ENCODE measurements at places on chromosomes 4 and X.

DNA sequence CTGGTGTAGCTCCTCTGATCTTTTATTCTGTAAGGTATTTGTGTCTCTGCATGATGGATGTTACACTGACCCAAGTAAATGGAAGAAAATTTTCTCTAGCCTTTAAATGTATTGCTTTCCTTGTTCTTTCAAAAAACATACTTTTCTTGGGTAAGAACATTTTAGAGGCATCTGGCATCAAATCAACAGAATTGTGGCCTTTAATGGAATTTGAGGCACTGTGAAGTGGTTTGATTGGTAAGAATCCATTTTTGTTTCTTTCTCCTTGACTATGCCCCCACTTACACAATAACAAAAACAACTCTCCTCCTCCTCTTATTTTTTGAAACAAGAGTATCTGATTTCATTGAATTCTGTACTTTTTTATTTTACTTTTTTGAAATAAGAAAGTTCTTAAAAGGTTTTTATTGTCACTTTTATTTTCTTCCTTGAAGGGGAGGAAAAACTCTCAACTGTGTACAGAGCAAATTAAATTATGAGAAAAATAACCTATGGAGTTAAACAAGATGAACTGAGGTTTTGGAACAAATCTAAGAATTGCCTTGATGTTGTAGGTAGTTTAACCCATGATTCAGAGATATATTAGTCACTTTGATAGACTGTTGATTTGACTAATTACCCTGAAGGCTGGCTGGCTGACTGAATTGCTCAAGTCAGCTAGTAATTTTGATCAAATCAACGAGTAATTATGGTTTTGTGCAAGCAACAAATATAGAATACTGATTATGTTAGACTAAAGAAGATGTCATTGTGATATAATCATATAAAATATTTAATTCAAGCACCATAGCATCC, 146.4 kb downstream of the FHIP1A start:
- DNase-seq: no peak

- no peak for DNase-seq
These were observed 17.1 kb upstream of the SAT1 start for GRCh38 chrX:23765868-23766267.

- DNase-seq: no peak
These were observed 102.3 kb upstream of the MAB21L2 start for GRCh38 chr4:150479657-150480056.

- no peak for DNase-seq
These were observed 593.2 kb downstream of the TMA16 start for GRCh38 chr4:164087733-164088132.

DNA sequence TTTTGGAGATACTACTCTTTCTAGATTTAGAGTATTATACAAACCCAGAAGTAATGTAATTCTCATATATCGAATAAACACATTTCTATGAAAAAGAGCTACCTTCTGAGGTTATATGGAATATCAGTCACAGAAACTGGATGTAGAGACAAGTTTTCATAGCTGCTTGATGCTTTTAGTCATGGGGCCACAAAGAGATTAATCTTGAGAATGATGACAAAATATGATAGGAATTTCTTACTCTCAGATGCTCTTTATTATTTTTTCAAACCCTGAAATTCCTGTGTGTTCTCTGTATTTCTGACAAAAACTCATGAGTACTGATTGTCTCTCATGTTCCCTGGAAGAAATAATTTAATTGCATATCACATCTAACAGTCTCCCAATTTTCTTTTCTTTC, 662.5 kb downstream of the RAPGEF2 start:
- no peak for DNase-seq

- no peak for DNase-seq
These were observed at the start of gene IL2RG for GRCh38 chrX:71111141-71111843. Gene IL2RG (minus strand): TSS chrX:71111577. CDS start chrX:71111539, 38 bp downstream.

DNA sequence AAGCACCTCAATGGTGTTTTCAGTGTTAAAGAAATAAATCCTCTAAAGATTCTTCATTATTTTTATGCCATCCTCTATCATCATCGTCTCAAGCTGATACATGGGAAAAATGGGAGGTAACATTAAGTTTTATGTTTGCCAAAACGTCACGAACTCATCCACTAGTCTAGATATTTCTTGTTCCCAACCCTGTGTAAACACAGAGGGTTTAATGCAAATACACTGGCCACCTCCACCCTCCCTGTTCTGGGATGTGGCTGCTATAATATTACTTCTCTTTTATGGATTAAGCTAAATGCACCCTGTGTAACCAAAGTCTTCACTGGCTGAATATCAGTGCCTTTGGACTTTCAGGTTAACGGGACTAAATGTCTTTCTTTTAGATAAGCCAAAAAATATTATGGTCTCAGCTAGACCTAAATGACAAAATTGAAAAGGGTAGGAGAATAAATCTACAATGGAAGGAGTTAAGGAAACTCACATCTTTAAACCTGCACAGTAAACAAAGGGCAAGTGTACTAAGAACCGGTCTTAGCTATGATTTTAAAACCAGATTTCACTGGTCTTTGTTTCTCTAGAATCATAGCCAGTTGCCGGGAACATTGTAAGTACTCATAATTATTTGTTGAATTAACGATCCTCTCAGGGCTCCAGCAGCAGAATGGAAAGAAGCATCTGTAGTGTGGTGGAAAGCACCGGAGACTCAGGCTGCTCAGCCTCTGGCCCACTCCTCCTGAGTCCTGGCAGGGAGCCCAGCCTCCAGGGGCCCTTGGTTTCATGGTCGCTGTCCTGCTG, 103.5 kb upstream of the NOCT start:
- no peak for DNase-seq

DNA sequence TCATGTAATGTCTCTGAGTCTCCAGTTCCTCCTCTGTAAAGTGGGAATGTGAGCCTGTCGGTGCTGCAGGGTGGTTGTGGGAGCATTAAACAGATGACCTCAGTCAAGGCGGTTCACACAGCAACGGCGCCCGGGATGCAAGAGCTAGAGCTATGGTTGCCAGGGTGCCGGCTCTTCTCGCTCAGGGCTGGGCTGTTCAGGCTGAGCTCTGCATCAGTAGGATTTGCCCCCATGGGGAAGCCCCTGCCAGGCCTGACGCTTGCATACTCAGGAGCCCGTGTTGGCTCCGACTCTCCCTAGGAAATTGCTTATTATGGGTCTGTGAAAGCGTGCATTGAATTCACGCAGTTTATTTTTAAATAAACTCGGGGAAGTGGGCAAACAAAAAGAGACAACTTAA, 67.3 kb downstream of the PSAPL1 start:
- no peak for DNase-seq

GRCh38 chrX:31658360-31658759, 586.5 kb upstream of the FTHL17 start:
- no peak for DNase-seq

DNA sequence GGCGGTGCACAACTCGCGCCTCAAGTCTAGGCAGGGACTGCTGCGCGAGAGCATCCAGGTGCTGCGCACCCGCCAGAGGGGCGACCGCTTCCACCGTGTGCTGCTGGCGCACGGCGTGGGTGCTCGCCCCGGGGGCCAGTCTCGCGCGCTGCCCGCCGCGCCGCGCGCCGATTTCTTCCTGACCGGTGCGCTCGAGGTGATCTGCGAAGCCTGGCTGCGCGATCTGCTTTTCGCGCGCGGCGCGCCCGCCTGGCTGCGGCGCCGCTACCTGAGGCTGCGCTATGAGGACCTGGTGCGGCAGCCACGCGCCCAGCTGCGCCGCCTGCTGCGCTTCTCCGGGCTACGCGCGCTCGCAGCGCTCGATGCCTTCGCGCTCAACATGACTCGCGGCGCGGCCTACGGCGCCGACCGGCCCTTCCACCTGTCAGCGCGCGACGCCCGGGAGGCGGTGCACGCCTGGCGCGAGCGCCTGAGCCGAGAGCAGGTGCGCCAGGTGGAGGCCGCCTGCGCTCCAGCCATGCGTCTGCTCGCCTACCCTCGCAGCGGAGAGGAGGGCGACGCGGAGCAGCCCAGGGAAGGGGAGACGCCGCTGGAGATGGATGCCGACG, 1.3 kb downstream of the CHST7 start:
- peak; percentile 68 for DNase-seq

DNA sequence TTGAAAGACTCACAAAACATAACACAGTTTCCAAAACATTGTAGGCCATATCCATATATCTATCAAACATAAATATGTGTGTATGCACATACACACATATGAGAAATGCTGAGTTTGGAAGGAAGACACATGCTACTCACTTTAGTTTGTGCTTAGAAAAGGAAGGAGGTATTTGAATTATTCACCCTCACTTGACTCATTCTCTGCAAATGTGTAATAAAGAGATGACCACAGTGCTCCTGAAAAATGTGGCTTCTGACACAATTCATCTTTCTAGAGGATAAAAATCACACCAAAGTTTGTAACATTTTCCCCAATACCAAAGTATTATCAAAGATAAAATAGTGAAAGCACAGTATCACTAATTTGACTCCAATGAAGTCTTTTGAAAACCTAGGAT, 950.1 kb downstream of the FAT4 start:
- no peak for DNase-seq

DNA sequence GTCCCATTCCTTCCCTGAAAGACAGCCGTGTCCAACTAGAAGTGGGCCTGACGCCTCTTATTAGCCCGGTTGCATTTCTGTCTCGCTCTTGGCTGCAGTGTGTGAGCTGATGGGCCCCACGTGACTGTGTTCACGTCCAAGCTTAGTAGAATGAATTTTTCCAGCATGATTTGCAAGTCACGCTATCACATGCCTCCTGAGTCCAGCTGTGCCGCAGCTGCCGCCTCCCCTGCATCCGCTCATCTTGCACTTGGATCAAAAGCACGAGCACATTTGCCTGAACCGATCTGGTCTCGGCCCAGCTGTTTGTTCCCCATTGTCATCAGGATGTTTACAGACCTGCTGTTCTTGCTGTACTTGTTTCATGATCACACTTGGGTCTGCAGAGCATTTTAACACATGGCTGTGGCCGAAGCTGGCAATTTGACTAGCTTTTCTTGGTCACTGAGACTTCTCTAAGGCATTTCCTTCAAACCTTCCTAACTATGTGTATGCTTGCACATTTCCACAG, 126.5 kb downstream of the KIT start:
- DNase-seq: peak; percentile 33

GRCh38 chr4:114137984-114138383, 158.5 kb upstream of the ARSJ start:
- no peak for DNase-seq

DNA sequence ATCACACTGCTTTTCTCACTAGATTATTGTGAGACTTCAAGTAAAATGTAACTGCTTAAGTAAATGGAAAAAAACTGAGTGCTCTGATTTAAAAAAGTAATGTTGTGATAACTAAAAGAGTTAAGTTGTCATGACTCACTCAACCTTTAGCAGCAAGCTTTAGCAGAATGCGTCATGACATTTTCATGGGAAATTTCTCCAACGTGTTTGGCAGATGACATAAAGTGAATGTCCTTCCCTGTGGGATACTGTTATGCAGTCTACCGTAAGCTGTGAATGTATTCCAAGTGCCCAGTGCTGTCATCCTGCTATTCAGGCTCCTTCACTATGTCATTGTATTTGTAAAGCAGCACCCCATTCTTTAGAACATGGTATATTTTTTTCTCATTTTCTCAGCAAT, 136.2 kb downstream of the CPXCR1 start:
- DNase-seq: no peak

- DNase-seq: no peak
These were observed 158.6 kb downstream of the TET2 start for GRCh38 chr4:105305019-105305836.

GRCh38 chr4:74203467-74203866, 45.5 kb downstream of the MTHFD2L start:
- DNase-seq: no peak

GRCh38 chr4:102008711-102009110, 218.2 kb downstream of the BANK1 start:
- no peak for DNase-seq

- DNase-seq: no peak
These were observed 58.1 kb downstream of the TNIP2 start for GRCh38 chr4:2697995-2698414.

DNA sequence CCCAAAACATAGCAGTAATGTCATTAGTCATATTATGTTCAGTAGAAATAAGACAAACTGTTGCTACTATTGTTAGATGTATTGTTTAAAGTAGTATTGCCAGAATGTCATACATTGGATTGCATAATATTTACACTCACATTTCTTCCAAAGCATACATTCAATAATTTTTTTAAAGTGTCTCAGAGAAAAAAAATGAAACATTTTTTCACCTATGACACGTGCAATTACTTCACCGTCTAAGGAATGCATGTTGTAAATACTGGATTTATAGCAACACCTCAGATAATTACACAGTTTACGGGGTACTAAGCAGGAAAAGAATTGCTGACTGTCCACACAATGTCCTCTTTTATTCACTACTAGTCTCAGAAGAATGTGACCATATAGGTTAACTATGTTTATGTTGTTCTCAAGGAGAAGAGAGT, 162.1 kb downstream of the PCDH18 start:
- no peak for DNase-seq

DNA sequence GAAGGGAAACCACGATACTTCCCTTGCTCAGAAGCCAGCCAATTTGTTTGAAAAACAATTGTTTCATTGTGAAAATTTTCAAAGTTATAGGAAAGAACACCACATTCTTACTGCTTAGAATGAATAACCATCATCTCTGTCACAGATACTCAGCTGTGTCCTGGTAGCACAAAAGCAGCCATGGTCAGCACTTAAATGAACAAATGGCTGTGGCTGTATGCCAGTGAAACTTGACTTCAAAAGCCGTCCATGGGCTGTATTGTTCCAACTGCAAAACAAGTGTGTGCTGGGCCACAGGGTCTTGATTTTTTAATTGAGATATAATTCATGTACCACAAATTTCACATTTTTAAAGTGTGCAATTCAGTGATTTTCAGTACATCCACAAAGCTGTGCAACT, 19.6 kb downstream of the NSDHL start:
- no peak for DNase-seq

GRCh38 chrX:67207912-67208311, 335.9 kb upstream of the AR start:
- no peak for DNase-seq

DNA sequence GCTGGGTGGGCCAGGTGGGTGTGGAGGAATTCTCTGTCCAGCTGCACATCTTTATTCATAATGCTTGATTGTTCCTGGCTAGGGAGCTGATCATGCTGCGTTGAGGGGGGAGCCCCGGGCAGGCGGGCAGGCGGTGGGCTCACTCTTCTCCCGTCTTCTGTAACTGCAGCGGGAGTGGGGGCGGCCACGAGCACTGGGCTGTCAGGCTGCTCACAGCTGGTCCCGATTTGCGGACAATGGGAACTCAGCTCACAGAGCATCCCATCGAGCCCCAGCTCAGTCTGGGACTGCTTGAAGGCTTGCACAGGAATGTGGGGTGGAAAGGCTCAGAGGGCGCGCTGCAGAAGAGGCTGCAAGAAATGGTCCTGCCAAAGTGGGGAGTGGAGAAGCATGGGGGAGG, 63.8 kb downstream of the EFNB1 start:
- no peak for DNase-seq

Data from right kidney (tissue), 9 donors.